ENCODE measurements at places on chromosomes 6 and 20.
A peak's percentile ranks its signal among the peaks of the same experiment; 100 is the strongest.

DNA sequence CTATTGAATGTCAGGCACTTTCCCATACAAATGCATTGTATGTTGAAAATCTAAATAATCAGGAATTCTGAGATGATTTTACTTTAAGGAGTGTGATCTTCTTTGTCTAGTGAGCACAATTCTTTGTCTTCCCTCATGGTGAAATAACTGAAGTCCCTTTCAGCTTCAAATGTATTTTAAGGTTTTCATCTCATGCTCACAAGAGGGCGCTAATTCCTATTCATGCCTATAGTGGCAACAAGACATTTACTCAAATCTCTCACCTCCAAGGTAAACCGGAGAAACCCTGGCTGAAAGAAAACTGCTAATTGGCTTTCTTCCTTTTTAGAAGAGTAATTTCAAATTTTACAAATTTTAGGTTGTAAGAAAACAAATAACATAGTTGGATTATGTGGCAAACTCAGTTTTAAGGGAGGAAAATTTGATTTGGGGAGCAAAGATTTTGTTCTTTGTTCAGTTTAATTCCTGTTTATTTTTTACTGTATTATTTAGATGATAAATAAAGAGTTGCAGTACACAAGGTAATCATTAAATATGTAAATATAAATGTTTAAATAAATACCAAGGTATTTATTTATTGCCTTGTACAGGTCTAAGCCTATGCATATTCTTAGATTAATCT, 69.1 kb downstream of the SLC35F1 start:
- peak; percentile 51 for DNase-seq

DNA sequence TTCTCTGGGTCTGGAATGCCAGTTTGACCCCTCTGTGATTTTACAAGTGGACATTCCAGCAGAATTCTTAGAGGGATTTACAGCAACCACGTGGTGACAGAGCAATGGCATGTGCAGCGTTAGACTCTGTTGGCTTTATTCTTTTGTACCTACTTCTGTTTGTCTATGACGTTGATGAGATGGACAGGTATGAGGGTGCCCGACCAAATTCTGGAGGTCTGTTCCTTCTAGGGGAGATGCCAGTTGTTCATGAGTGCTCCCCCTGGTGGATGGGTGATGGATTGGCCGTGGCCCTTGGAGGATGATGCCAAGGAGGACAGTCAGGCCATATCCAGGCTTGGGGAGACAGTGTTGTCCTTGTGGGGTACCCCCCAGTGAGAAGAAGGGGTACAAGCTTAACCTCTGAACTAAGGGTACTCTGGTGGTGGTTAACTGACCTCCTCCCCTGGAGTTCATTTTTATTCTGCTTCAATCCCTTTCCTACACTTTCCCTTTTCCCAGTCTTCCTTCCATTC, 198.6 kb downstream of the DTNBP1 start:
- DNase-seq, result no peak

DNA sequence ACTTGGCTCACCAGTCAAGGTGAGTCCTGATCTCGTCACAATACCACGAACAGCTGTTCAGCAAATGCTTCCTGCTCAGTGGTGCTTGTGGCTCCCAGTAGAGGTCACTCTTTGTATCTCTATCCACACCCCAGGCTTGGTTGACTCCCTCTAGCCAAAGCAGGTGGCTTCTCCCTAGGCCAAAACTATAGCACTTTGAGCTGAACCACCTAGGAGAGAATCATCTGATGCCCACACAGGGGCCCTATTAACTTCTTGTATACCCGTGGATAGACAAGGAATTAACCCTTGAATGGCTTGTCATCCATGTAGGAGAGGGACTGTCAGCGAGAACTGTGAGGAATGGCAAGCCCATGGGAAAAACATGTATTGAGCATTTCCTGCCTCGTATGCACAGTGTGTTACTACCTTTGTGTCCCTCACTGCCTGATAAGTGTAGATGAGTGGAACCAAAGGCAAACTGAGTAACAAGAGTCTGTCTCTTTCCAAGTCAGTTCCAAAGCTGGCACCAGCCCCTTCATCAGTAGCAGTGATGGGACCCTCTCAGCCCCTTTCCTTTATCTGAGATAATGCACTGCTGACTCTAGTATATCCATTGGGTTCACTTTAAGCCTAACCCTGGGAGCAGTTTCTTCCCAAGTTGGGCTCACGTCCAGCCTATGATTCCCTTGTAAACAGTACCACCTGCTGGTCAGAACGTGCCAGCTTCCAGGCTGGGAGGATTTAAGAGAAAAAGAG, 42.5 kb downstream of the EIF2S2 start:
- DNase-seq, result no peak

GRCh38 chr20:33408716-33409654, 7.7 kb upstream of the CDK5RAP1 start:
- no peak for DNase-seq

DNA sequence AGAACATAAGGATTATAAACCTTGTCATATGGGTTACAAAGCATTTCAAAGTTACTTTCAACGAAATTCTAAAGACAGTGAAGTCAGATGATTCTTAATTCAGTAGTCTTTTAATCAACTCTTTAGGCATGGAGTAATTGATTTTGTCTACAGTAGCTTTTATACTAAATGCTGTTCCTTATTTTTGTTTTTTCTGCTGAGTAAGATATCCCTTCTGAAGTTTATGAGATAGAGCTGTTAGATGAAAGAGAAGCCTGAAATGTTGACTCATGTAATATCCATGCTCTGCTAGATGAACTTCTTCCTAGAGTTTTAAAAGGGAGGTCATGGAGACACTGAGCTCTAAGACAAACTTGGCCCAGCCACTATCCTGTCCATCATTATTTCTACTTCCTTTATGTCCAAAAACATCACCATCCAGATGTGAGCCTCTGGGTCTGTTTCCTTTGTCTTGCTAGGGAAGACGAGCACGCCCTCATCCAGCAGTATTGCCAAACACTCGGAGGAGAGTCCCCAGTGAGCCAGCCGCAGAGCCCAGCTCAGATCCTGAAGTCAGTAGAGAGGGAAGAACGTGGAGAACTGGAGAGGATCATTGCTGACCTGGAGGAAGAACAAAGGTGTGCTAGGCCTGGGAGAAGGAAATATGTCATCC, 550.3 kb downstream of the UTRN start:
- DNase-seq, result no peak

DNA sequence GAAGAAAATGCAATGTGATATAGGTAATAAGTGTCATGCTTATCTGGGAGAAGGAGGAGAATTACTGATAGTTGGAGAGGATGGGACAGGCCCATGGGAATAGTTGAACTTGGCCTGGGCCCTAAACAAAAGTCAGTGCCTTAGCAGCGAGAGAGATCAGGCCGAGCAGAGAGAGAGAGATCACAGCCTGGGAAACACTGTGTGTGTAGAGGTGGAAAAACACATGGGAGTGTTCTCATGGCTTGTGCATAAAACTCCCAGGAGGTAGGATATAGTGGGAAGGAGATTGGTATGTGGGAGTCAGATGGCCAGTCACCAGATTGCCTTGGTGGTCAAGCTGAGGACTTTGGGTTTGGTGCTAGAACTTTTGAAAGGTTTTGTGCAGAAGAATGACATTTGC, 47.6 kb downstream of the FIG4 start:
- no peak for DNase-seq

- peak; percentile 10 for DNase-seq
These were observed 32.4 kb downstream of the CPXM1 start for GRCh38 chr20:2767768-2768631.

GRCh38 chr20:62027698-62028321, 37.9 kb downstream of the TAF4 start:
- DNase-seq, result no peak

DNA sequence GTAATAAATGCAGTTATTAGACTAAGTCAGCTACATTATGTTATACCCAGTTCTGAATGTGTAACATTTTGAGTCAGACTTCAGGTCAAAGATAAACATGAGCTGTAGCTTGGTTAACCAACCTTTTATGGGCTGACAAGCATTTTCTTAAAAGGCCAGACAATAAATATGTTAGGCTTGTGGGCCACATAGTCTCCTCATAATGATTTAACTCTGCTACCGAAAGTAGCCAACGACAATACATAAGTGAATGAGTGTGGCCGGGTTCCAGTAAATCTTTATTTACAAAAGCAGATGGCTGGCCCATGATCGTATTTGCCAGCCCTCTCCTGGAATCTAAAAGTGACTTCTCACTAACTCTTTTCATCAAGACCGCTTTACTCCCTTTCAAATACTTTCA, 49.9 kb downstream of the ATG5 start:
- peak; percentile 30 for DNase-seq

GRCh38 chr6:20341096-20341495, 60.6 kb upstream of the E2F3 start:
- no peak for DNase-seq

GRCh38 chr6:112665815-112666214, 318.7 kb downstream of the RFPL4B start:
- no peak for DNase-seq

GRCh38 chr6:103107985-103108384, 1714.5 kb downstream of the GRIK2 start:
- DNase-seq, result no peak

DNA sequence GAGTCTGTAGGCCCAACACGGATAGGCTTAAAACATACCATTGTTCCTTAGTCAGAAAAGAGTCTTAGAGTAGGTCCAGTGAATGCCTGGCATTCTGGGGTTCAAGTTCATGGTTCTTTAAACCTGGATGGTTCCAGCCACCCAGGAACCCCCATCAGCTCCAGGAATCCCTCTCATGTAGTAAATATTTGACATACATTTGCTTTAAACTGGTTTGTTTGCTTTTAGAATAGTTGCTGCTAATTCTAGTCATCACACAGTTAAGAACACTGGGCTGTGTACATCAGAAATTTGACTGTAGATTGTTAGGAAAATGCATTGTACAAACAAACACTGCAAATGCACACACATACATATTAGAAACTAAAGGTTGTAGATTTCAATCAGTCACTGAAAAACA, 30.6 kb upstream of the PBOV1 start:
- no peak for DNase-seq

- no peak for DNase-seq
These were observed 130.4 kb downstream of the OLIG3 start for GRCh38 chr6:137363805-137364138.

DNA sequence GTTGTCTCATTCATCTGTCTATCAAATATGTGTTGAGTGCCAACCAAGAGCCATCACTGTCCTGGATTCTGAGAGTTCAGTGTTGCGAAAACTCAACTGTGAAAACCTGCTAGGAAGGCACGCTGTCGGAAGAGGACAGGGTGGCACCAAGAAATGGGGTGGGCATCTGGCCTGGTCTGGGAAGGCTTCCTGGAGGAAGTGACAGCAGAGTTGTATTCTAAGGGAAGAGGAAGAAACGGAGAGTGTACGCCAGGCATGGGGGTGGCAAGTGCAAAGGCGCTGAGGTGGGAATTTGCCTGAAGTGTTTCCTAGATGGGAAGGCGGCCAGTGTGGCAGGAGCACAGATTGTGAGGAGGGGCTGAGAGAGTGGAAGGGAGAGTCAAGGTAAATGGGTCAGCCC, 91.2 kb downstream of the ANKRD60 start:
- DNase-seq, result no peak

DNA sequence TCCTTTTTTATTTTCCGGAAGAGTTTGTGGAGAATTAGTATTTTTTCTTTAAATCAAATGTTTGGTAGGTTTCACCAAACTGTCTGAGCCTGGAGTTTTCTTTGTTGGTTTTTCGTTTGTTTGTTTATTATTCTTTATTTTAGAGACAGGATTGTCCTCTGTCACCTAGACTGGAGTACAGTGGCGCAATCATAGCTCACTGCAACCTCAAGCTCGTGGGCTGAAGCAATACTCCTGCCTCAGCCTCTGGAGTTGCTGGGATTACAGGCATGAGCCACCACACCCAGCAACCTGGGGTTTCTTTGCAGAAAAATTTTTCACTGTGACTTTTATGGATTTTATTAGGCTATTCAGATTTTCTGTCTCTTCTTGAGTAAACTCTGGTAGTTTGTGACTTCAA, 120.2 kb upstream of the LOC128125822 start:
- DNase-seq, result no peak

DNA sequence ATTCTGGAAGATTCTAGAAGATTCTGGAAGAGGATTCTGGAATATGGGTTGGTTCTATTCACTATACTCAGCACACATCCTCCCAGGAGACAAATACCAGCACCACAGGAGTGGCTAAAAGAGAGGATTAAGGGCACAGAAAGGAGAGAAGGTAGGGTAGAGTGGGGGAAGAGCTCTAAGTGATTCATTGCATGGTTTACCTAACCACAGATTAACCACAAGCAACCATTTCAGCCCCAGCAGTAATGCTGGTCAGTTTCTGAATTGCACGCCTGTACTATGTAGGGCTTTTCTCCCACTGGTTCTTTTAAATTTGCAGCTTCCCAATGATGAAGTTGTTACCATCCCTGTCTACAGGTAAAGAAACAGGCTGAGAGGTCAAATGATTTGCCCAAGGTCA, 192.7 kb upstream of the PMEPA1 start:
- DNase-seq, result peak; percentile 53

DNA sequence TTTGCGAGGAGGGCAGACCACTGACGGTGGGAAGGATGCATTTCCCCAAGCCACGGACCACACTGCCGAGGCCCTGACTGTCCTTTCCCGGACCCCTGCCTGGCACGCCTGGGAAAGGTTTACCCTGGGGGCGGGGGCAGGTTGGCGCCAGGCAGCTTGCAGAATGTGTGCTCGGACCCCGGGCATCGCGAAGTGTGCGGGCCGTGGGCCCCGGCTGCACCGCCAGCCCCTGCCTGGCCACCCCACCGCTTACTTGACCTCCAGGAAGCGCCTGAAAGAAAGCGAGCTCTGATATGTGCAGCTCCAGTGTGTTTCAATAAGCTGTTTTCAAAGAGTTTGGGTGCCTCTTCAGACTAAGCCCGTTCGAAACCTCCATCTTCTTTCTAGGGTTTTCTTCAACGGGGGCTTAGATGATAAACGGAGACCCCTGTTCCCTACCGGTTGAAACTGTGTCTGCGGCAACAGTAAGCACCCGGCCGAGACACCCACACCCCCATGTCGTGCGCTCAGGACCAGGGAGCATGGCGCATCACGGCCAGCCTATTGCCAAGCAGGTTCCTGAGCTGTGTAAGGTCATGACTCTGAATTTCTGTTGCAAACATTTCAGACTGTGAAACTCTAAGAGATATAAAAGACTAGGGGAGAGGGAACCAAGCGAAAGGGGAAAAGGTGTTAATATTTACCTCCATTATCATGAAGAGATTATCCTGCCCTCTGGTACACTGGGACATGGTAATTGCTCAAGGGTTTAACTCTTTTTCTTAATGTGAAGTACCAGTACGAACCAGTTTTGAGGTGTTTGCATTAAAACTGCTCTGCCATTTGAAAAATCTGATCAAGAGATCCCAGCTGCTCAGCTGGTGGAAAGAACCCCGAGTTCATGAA, 231.2 kb upstream of the FOXQ1 start:
- DNase-seq, result no peak

GRCh38 chr20:50218987-50219435, 28.4 kb downstream of the CEBPB start:
- DNase-seq, result no peak

- no peak for DNase-seq
These were observed 122.3 kb upstream of the PMEPA1 start for GRCh38 chr20:57831993-57832585.

- no peak for DNase-seq
These were observed 23.5 kb upstream of the OCSTAMP start for GRCh38 chr20:46573788-46574584.

All from GM13977 (cell line).